ENCODE measurements at places on chromosomes 7 and 10.

GRCh38 chr10:19656420-19657042 lies 159.7 kb upstream of the PLXDC2 start:
- no peak for DNase-seq

GRCh38 chr10:130218181-130218641 lies 82.0 kb downstream of the GLRX3 start:
- peak; percentile 42 for DNase-seq

DNA sequence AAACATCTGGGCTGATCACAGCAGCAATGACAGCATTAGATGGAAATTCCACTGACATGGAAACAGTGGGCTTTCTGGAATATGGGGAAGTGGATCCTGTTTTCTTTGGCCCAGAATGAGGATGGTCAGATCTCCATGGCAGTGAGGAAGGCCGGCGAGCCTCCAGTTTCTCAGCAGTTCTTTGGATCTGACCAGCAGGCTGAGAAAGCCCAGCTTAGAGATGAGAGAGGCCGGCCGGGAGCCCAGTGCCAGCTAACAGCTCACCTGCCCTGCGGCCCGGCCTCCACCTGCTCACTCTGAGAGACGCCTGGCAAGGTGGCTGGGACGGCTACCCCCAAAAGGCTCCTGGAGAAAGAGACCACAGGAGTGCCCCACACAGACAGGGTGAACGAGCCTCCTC lies 24.2 kb downstream of the GPER1 start:
- no peak for DNase-seq

DNA sequence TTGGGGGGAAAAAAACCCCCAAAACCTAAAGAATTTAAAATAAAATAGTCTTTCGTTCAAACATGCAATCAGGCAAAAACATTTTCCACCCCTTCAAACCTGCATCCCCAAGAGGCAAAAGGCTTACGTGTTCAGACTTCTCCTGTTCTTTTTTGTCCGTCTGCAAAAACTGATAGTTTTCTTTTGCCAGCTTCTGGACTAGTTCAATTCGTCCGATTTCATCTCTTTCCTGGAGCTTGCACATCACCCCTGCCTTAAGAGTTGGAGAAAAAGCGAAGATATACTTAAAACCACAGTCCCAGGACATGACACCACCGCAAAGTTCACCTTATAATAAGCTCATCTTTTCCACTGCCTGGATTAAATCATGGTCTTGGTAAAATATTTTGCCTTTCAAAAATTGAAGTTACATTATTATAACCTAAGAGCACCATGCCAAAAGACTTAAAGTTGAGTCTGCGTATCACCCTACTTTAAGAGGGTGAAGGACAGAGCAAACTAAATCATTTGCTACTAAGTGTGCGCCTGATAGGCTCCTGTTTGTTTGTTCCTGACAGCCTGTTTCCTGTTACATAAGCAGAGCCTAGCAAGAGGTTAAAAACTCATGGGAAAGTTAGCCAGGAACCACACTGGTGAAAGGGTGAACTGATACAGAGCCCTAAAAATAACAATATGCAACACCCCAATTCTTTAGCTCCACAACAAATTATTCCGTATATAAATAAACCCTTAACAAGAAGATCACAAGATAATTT lies 137.0 kb downstream of the RAPGEF5 start:
- no peak for DNase-seq

DNA sequence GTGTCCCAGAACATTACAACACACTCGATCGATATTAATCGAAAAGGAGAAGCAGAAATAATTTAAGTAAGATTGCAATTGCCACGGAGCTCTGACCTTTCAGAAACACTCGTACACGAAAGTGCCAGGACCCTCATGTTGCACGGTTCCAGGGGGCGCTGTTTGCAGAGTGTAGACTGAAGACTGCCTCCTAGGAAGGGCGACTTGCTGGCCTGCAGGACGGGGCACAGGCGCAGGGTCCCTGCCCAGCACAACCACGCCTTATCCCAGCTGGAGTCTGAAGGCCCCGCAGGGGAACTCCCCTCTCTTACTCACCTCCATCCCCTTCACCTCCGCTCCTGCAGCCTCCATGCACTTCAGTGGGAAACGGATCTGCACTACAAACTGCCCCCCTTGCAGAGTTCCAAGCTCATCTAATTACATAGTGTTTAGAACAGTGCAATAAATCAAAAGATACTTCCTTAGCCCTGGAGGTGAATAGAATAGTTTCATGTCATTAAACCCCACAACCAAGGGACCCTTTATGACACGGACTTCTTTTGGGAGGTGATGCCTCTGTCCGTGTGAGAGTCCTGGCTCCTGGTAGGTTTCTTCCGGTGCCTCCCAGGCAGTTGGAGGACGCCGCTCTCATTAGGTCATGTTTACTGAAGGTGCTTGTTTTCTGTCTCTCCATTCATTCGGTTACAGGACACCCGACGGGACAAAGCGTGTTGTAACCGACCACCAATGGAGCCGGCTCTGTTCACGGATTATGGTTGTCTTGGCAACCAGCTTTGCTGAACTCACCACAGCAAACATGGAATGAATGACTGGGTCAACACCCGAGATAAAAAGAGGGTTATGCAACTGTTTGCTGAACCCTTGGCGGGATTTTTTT lies 262.2 kb downstream of the BAMBI start:
- no peak for DNase-seq

GRCh38 chr7:33789871-33790630 lies 115.3 kb upstream of the BMPER start:
- no peak for DNase-seq

DNA sequence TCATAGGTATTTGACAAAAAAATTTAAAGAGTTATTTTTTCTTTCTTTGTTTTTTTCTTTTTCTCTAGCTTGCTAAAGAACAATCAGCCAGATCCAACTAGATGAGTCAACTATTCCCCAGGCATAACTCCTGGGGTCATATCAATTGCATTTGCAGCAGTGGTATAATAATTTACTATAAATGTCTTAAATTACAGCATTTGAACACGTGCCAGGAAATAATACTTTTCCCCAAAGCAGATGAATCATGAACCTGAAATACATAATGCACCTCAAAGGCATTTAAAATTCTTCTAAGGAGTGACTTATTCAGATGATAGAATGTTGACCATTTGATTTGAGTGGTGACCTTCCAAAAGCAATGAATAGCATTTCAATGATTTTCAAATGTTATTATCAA lies 190.1 kb downstream of the LRRTM3 start:
- DNase-seq = no peak

GRCh38 chr7:50393547-50394252 lies 56.5 kb downstream of the FIGNL1 start:
- peak; percentile 82 for DNase-seq

DNA sequence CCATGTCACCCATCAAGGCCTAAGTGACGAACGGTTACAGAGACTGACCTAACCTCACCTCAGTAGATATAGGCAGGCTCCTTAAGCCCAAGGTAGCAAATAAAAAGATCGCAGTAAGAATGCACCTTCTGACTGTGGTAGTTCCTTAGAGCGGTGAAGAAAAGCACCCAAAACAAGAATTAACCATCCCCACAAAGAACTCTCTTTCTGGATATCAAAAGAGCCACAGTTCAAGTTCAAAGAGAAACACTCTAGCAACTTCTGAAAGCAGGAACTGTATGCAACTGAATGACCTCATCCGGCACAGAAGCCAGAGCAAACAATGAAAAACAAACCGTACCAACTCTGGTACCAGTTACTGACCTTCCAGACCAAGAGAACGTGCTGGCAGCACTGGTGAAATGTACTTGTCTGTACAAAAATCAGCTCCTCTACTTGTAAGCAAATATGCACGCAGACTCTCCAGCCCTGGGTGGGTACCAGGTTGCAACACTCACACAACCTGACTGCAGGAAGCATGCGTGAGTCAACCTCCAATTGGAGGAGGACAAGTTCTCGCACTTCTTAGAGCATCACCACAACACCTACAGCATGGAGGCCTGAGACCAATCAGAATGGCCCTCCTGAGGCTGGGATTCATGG lies 202.7 kb downstream of the FAM107B start:
- peak; percentile 83 for DNase-seq

DNA sequence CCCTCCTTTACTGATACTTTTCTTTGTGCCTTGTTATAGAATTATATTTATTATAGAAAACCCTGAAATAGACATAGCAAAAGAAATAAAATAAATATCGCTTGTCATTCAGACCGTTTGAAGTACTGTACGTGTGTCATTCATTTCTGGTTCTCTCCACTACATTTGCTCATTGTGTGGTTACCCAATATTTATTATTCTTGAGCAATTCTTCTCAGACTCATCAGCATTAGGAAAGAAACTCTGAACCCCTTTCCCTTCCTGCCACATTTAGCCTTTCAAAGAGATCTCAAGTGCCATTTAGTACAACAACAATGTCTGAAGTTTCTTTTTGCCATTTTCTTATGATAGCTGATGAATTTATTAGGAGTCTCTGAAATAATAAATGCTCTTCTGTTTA lies 154.1 kb downstream of the KIAA1217 start:
- no peak for DNase-seq

GRCh38 chr7:29363636-29364425 lies 169.3 kb downstream of the CHN2 start:
- DNase-seq = no peak

- no peak for DNase-seq
Observed at GRCh38 chr7:50073093-50073492, 20.0 kb downstream of the ZPBP start.

DNA sequence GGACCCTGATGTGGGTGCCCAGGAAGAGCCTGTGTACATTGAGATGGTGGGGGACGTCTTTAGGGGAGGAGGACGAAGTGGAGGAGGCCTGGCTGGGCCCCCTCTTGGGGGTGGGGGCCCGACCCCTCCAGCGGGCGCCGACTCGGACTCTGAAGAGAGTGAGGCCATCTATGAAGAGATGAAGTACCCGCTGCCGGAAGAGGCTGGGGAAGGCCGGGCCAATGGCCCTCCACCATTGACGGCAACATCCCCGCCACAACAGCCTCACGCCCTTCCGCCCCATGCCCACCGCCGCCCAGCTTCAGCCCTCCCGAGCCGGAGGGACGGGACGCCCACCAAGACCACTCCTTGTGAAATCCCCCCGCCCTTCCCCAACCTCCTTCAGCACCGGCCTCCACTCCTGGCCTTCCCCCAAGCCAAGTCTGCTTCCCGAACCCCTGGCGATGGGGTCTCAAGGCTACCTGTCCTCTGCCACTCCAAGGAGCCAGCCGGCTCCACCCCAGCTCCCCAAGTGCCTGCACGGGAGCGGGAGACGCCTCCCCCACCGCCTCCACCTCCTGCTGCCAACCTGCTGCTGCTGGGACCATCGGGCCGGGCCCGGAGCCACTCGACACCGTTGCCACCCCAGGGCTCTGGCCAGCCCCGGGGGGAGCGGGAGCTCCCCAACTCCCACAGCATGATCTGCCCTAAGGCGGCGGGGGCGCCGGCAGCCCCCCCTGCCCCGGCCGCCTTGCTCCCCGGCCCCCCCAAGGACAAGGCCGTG lies 4.8 kb downstream of the NYAP1 start:
- no peak for DNase-seq

DNA sequence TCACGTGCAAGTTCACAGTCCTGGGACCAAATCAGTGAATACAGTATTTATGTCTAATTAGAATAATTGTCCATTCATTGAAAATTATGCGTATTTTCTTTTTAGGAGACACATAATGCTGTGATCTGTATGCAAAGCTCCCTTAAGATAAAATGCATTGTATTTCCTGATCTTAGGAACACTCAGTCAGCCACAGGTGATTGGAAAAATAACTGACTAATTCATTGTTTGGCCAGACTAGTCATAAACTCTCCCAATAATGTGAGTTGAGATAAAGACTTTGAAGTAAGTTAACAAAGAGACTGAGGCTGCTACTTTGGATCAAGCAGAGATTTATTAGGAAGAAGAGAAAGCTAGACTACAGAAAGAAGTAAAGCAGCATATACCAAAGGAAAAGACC lies 182.2 kb downstream of the GNAI1 start:
- DNase-seq = no peak

GRCh38 chr10:77553311-77553710 lies 84.3 kb downstream of the KCNMA1 start:
- DNase-seq = no peak

DNA sequence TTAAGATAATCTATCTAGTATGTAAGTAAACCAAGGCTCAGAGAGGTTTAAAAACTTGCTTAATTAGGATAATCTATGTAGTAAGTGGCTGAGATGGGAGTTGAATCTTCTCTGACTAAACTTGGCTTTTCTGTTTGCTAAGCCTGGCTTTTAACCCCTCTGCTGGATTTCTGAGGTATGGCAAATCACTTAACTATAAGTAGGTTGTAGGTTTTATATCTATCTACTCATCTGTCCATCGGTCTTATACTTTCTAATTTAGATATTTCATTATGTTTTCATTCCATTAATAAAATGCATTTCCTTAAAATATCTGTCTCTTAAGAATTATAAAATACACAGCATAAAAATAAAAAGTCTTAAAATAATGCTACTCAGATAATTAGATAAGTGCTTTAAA lies 59.4 kb downstream of the ST7 start:
- DNase-seq = no peak

DNA sequence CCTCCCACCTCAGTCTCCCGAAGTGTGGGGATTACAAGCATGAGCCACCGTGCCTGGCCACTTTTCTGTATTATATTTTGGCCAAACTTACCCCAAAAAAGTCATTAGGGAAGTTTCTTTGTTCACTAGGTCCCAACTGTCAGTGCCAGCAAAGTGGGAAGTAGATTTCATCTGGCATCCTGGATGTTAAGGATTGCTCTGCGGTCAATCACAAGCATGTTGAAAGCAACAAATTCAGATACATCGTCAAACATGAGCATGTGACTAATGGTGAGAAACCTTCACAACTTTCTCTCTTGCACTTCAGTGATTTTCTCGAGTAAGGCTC lies 14.3 kb upstream of the LRRC17 start:
- no peak for DNase-seq

DNA sequence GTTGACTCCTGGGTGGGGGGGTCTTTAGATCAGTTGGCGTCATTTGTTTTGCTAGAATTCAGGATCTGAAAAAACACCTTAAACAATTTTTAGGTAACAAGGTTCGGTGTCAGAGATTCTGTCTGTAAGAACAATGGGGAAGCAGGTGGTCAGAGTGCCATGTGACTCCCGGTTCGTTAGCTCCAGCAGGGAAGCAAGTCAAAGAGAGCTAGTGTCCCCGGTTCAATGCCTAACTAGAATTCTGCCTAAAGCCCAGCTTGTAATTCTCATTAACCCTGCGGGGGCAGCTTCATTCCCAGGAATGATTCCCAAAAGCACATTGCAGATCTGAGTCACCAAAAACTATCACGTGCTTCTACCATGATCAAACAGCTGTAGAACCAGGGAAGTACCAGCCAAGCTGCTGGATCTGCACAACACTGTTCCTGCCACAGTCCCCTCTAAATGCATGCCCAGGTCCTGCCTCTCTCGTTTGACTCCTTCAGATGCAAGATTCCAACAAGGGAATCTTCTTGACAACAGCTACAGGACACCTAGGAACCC lies 664.3 kb upstream of the CELF2 start:
- no peak for DNase-seq

- DNase-seq = no peak
Observed at GRCh38 chr10:93437946-93438612, 44.1 kb downstream of the MYOF start.

DNA sequence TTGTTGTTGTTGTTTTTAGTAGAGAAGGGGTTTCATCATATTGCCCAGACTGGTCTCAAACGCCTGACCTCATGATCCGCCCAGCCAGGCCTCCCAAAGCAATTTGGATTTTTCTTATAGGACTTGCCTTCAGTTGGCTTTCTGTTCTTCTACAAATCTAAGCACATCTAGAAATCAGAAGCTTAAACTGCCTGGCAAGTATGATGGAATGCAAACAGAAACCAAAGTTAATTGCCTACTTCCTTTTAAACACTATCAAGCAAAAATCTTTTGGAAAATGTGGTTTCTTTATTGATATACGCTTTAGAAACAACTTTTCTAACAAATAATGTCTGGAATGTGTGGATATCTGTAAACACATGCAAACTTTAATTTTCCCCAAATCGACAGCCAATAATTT lies 64.9 kb downstream of the USP6NL start:
- no peak for DNase-seq
